Activated CD8-positive, alpha-beta memory T cell treated with anti-CD3 and anti-CD28 coated beads, Interleukin-2, amount 10 ng/mL, durations not matched to agents 7 days and 5 days (primary cell): ENCODE measurements at places on chromosomes 4 and X. TPM values are rescaled to one million over a fixed set of nuclear protein-coding genes. Genes with fewer than 3 reads are reported as not detected.

Gene STK32B
- total RNA-seq, result not detected

Gene RFC1
- 94.7 TPM for total RNA-seq

Gene RRH
- 0.19 TPM for total RNA-seq

Gene TIGD2
- 3.7 TPM for total RNA-seq

Gene DMRTC1B
- total RNA-seq, result not detected

Gene PPBP
- not detected for total RNA-seq

Gene FGD1
- 0.12 TPM for total RNA-seq

Gene NPNT
- not detected for total RNA-seq

Gene PLP1
- not detected for total RNA-seq

DNA sequence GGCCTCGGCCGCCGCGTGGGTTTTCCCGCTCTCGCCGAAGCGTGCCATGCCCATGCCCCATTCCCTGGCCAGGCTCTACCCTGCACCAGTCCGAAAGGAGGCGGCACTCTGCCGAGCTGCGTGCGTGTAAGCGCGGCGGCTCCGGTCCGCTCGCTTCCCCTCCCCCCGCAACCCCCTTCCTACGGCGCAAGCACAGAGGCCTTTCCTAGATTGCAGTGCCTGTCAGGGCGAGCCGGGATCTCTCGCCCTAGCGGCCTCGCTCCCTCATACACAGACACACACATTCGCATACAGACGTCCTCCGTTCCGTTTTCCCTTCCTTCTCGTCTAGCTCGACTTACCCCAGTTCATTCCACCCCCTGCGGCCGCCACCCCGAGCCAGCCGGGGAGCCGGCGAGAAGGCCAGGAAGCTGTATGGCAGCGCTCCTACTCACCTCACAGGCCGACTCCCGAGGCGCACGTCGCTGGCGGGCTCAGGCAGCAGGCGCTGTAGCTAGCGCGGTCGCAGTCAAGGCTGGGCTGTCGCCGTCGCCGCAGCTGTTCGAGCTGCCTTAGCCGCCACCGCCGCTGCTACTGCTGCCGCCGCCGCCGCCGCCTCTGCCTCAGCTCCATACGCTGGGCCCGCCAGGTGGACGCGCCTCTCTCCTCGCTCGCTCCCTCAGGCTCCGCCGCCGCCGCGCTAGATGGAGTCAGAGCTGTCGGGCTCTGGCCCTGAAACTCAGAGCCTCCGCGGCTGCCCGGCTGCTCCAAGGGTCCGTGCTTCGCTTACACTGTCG is 615 bp downstream of the NEXMIF start:
- H3K27ac ChIP-seq, result no peak overlapping the region
- peak; percentile 41 for DNase-seq
- H3K27me3 ChIP-seq, result peaks cover 35% of the 10 kb centered on the region
- H3K4me1 ChIP-seq, result peaks cover 10% of the 10 kb centered on the region
- H3K36me3 ChIP-seq, result no peaks in the 10 kb centered on the region

DNA sequence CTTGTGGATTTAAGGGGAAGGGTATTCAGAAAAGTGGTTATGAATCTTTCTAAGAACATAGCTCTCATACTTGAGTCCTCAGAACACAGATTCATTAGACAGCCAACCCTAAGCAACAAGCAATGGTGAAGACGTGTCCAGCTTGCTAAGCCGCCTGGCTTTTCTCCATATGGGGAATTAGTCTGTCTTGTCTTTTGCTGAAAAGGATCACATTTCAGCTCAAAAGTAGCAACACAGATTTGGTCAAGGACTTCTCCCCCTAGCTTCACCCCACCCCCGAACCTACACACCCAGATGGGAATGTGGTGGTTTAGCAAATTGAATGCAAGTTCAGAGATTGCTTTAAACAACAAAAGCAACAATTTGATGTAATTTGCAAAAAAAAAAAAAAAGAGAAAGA is 103.3 kb upstream of the RASGEF1B start:
- H3K27me3 ChIP-seq, result peaks cover 10% of the 10 kb centered on the region
- H3K4me1 ChIP-seq, result no peaks in the 10 kb centered on the region
- no peaks in the 10 kb centered on the region for H3K36me3 ChIP-seq
- H3K4me3 ChIP-seq, result no peak overlapping the region
- no peak for DNase-seq
- no peak overlapping the region for H3K27ac ChIP-seq

DNA sequence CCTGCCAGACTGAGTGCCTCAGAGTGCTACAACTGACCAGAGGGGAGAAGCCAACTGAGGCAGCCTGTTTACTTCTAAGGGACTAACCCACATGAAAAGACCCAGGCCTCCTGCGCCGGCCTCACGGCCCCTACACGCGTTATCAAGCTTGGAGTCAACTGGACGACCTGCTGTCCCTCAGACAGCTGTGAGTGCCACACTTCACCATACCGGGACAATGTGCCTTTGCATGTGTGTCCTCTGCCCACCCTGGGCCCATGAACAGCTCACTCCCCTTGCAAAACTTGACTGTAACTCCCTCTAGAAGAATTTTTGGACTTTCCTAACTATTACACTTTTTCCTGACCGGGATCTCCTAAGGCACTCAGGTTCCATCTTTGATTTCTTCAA is 1.8 kb downstream of the NOP14 start:
- peaks cover 7% of the 10 kb centered on the region for H3K27me3 ChIP-seq
- peak overlapping the region; percentile 77 for H3K27ac ChIP-seq
- peak; percentile 64 for DNase-seq
- H3K36me3 ChIP-seq, result peaks cover 27% of the 10 kb centered on the region
- peaks cover 54% of the 10 kb centered on the region for H3K4me1 ChIP-seq

GRCh38 chr4:57131849-57132742 is 21.9 kb upstream of the IGFBP7 start:
- no peak overlapping the region for H3K4me3 ChIP-seq
- H3K36me3 ChIP-seq, result no peaks in the 10 kb centered on the region
- peaks cover 3% of the 10 kb centered on the region for H3K27me3 ChIP-seq
- no peaks in the 10 kb centered on the region for H3K4me1 ChIP-seq
- H3K27ac ChIP-seq, result no peak overlapping the region
- DNase-seq, result no peak

DNA sequence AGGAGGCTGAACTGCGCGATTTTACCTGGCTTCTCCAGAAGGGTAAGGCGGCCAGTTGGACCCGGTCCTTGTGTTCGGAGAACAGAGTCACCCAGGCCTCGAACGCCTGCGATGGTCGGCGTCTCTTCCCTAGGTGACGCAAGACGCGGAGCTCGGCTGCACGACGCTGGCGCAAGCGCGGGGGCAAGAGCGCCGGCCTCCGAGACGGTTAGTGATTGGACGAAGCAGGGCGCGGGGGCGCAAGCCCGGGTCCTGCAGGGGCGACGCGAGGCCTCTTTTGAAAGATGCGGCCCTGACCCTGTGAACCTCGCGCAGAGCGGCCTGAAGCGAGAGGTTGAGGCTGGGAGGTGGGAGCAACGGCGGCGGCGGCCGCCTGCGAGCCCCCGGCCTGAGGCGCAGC is 428 bp downstream of the ADAD1 start:
- peaks cover 2% of the 10 kb centered on the region for H3K36me3 ChIP-seq
- no peak for DNase-seq
- H3K4me1 ChIP-seq, result no peaks in the 10 kb centered on the region
- H3K4me3 ChIP-seq, result no peak overlapping the region

- no peak overlapping the region for H3K27ac ChIP-seq
- no peak overlapping the region for H3K4me3 ChIP-seq
- no peaks in the 10 kb centered on the region for H3K27me3 ChIP-seq
- H3K4me1 ChIP-seq, result peaks cover 13% of the 10 kb centered on the region
- peaks cover 65% of the 10 kb centered on the region for H3K36me3 ChIP-seq
Measured at GRCh38 chr4:105460306-105460705, 13.6 kb downstream of the PPA2 start.

DNA sequence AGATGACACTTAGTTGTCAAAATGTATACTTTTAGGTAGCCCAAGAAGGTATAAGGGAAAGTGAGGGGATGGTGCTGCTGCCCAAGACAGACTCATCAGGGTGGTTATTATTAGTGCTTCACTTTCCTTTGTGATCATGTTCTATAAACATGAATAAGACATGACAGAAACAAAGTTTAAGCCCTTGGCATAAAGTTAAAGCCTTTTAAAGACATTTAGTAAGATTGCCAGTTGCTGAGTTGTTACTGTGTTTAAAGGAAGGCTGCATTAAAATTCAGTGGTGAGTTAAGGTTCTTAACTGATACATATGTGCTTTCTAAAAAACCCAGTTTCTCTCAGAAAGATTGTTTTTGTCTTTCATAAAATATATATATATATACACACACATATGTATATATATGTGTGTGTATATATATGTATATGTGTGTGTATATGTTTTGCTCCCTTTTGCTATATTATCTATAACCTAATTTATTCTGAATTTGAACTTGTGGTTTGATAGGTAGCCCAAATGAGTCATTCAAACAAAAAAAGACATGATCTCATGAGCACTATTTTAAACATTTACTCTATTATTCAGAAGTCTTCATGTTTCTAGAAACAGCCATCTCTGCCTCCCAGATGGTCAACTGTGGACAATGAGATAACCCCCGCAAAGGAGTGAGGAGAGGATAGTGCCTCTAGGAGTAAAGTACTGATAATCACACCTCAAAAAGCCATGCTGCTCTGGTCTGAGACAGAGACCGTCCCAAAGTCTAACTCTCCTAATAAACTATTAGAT is 98.1 kb upstream of the OTUD4 start:
- H3K4me3 ChIP-seq, result no peak overlapping the region
- no peak overlapping the region for H3K27ac ChIP-seq
- H3K4me1 ChIP-seq, result no peaks in the 10 kb centered on the region
- no peak for DNase-seq

- no peak overlapping the region for H3K27ac ChIP-seq
- no peak overlapping the region for H3K4me3 ChIP-seq
- H3K4me1 ChIP-seq, result no peaks in the 10 kb centered on the region
- no peak for DNase-seq
Measured at GRCh38 chr4:159598602-159599001, 495.7 kb downstream of the RAPGEF2 start.

GRCh38 chr4:124079174-124079780 is 633.3 kb downstream of the ANKRD50 start:
- no peak overlapping the region for H3K4me3 ChIP-seq
- H3K4me1 ChIP-seq, result no peaks in the 10 kb centered on the region
- DNase-seq, result no peak
- H3K27ac ChIP-seq, result no peak overlapping the region
- no peaks in the 10 kb centered on the region for H3K27me3 ChIP-seq

DNA sequence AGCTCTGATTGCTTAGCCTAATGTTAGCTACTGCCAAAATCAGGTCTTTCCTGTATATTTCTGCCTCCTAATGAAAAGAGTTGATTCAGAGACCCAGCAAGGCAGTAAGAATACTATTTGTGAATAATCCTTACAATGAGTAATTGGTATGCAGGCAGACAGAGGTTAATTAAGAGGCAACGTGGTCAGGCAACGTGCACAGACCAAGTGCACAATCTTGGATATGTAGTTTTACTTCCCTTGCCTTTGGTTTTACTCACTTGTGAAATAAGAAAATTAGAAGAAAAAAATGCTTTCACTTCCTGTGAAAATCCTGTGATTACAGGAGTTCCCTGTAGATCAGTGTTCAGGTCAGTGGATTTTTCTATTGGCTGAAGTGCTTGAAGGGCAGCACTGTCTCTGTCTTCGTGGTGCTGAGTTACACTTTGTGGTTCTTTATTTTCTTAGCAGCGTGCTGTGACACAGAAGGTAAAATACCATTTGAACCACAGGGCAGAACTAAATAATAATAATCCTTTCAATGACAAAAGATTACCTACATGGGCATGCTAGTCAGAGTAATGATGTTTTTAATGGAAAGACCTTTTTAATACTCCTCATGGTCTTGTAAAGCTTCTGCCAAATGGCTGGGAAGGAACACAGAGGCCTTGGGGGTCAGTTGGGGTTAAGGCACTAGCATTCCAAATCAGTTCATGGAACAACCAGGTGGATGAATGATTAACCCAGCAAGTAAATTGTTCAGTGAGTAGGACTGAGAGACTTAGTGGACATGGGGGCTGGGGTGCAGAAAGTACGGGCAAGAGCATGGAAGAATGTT is 430.9 kb downstream of the MAPK10 start:
- no peaks in the 10 kb centered on the region for H3K4me1 ChIP-seq
- DNase-seq, result no peak
- H3K27ac ChIP-seq, result no peak overlapping the region
- no peak overlapping the region for H3K4me3 ChIP-seq
- H3K36me3 ChIP-seq, result no peaks in the 10 kb centered on the region
- H3K27me3 ChIP-seq, result no peaks in the 10 kb centered on the region

- no peak overlapping the region for H3K4me3 ChIP-seq
- H3K4me1 ChIP-seq, result no peaks in the 10 kb centered on the region
- H3K27ac ChIP-seq, result no peak overlapping the region
- H3K27me3 ChIP-seq, result no peaks in the 10 kb centered on the region
Measured at GRCh38 chr4:165096776-165097175, 15.9 kb downstream of the TMEM192 start.

DNA sequence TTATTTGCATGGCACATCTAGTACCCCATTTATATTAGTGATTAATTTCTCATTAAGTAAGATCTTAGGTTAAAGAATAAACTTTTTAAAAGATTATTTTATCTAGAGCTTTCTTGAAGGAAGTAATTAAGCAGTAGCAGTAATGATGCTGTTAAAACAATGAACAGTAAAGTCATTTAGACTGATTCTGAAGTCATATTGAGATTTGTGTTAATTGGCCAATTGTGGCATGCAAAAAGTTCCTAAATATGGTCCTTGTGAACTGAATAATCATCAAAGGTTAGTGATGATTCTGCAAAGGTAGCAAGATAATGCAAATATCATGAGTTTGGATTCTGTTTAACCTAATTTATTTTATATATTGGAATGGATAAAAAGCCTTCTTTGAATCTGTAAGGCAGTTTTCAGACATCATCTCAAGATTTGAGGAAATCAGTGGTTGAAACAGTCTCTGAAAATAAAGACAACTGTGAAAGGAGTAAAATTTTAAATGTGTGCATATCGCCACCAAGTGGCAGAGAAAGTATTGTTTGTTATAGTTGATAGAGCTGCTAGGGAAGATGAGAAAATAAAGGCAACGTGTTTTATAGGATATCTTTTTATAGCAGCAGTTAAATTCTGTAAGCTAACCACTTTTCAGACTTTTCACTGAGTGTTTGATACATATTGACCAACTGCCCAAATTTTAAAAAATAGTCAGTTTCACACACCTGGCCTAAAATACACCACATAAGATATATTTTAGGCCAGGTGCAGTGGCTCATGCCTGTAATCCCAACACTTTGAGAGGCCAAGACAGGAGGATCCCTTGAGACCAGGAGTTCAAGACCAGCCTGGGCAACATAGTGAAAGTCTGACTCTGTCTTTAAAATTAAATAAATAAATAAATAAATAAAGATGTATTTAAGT is 79.6 kb downstream of the CCKAR start:
- no peak overlapping the region for H3K27ac ChIP-seq
- no peaks in the 10 kb centered on the region for H3K27me3 ChIP-seq
- H3K4me3 ChIP-seq, result no peak overlapping the region
- DNase-seq, result no peak
- peaks cover 8% of the 10 kb centered on the region for H3K4me1 ChIP-seq
- H3K36me3 ChIP-seq, result peaks cover 26% of the 10 kb centered on the region

GRCh38 chr4:177640864-177641263 is 198.6 kb upstream of the AGA start:
- no peaks in the 10 kb centered on the region for H3K36me3 ChIP-seq
- H3K27ac ChIP-seq, result no peak overlapping the region
- H3K4me3 ChIP-seq, result no peak overlapping the region
- peaks cover 3% of the 10 kb centered on the region for H3K27me3 ChIP-seq

- no peaks in the 10 kb centered on the region for H3K4me1 ChIP-seq
- H3K36me3 ChIP-seq, result no peaks in the 10 kb centered on the region
- DNase-seq, result no peak
- H3K27me3 ChIP-seq, result no peaks in the 10 kb centered on the region
- H3K4me3 ChIP-seq, result no peak overlapping the region
Measured at GRCh38 chrX:106927700-106928099, 7.5 kb downstream of the CLDN2 start.

- H3K27me3 ChIP-seq, result no peaks in the 10 kb centered on the region
- no peaks in the 10 kb centered on the region for H3K4me1 ChIP-seq
- no peak overlapping the region for H3K27ac ChIP-seq
- no peak for DNase-seq
Measured at GRCh38 chr4:162661913-162662312, 498.1 kb upstream of the FSTL5 start.
